ENCODE measurements at places on chromosomes 4 and X.

DNA sequence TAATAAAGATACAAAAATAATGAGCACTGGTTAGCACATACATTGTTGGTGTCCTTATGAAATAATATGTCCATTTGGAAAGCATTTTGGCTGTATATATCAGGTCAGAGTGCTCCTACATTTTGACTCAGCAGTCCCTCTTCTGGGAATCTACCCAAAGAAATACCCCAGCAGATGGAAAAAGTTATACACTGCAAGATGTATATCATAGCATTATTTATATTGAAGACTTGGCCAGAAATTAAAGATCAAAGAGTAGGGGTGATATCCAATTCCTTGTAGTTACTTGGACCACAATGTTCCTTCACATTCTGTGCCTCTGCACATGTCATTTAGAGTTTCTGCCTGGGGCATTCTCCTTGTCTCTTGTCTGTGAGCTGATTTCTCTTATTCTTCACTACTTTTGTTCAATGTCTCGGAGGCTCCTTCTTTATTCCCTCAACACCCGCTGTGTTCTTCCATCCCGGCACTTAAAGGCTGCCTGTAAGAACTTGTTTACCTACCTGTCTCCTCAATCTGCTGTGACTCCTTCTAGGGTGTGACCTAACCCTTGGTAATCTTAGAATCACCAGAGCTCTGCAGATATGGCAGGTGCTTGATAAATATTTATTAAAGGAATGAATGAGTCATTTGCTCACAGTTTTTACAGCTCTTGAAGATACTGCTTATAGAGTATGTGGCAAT, 3.1 kb upstream of the TSPAN5 start:
- no peak for DNase-seq

DNA sequence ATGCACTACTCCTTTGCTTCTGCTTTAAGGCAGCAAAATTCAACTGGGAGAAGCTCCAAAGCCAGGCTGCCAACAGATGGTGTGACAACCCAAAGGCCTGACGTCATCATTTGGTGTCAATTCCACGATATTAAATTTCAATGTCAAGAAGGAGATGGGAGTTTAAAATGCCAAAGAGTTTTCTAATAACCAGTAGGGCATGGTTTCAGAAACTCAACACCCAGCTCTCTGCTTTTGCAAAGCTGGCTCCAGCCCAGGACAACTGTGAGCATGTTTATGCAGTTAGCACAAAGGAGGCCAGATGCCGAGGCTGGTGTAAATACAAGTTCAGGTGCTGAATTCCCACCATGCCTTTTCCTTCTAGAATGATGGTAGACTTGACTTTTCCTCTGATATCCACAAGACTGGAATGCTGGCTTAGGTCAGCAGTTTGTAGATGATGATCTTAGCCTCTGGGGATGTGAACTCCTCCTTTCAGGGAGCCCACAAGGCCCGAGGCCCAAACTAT, 67.3 kb downstream of the AFAP1 start:
- DNase-seq = no peak

GRCh38 chrX:139290310-139290709, 240.2 kb upstream of the F9 start:
- DNase-seq = no peak

GRCh38 chrX:19097553-19098283, 24.6 kb downstream of the ADGRG2 start:
- no peak for DNase-seq

DNA sequence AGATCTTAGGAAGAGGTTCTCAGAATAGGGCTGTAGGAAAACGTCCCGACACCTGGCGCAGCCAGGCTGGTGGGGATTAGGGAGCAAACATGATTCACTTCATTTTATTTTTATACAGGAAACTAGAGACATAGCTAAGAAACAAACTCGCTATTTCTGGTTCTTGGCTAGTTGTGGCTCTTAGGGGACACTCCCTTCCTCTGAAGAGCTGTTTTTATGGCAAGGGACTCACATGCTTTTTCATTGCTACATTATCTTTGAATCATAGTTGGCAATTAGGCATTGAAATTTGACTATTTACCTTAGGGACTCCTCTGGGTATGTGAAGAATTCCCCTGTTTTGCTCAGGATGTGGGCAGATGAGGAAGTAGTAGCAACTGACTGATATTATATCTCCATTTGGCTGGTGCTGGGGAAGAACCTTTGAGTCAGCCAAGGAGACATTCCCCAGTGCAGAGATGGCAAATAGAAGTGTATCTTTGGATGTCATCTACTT, 174.5 kb downstream of the SMIM20 start:
- no peak for DNase-seq

- no peak for DNase-seq
Measured at GRCh38 chrX:153477901-153478300, 7.5 kb upstream of the HAUS7 start.

DNA sequence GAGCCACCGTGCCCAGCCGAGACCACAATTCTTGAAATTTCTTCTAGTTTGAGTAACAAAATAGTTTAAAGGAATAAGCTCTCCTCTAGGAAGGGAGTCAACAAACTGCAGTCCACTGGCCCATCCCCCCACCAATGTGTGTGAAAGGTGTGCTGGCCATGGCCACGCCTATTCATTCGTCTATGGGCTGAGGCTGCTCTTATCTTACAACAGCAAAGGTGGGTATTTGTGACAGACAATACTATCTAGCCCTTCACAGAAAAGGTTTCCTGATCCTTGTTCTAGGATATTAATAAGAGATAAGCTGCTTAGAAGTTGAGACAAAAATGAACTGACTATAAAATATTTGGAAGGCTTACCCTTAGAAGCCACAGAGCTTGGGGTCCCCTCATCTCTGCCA, 41.2 kb downstream of the BEND2 start:
- no peak for DNase-seq

- DNase-seq = no peak
Measured at GRCh38 chr4:52999626-53000025, 137.5 kb downstream of the RASL11B start.

- DNase-seq = no peak
Measured at GRCh38 chr4:5503336-5503936, 204.9 kb downstream of the EVC2 start.

DNA sequence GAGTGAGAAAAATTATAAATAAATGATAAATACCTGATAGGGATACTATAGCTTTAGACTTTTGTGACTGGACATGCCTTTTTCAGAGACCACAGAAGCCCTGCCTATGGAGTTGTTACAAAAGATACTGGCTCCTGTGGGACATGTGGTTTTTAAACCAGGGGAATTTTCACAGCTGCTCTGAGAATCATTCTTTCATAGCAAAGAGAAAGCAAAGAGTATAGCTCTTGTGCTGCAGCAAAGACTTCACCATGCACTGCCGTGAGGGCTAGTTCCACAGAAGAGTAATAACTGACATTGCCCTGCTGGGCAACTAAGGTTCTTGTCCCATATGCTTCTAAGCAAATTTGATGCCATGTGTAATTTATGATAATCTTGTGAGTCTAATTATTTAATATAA, 98.2 kb downstream of the MAPK10 start:
- DNase-seq = no peak

DNA sequence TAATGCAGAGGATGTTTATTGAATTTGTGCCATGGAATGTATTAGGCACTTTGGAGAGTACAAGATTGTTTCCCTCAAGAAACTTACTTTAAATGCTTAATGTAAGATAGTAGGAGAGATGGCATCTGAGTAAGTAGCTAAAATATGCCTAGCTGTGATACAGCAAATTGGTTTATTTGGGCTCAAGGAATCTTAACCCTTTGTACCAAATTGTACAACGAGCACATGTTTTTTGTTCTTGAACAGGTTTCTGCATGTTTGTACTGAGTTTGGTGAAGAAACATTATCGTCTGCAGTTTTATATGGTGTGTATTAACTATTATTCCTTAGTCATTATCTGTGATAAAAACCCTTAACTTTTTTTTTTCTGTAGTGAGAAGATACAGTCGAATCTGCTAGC, 48.6 kb downstream of the CDS1 start:
- no peak for DNase-seq

DNA sequence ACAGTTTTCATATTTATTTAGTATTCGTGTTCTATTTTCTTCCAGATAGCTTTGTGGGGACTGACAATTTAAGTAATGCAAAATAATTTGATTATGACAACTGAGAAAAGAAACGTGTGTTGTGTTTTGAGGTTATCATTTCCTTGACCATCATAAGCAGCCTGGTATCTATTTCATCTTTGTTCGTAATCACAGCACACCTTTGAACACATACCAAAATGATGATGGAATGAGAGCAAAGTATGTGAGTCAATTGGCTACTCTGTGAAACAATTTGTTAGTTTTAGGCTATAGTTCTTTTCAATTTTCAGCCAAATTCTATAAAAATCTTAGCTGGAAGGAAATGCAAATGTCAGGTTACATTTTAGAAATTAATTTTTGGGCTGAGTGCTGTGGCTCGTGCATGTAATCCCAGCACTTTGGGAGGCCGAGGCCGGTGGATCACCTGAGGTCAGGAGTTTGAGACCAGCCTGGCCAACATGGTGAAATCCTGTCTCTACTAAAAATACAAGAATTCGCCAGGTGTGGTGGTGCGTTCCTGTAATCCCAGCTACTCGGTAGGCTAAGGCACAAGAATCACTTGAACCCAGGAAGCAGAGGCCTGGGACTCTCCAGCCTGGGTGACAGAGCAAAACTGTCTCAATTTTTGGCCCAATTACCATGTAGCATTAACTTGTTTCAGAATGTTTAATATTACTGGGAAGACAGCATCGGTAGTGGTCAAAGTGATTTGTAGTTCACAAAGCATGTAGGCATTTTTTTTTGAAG, 1.1 kb upstream of the DUSP21 start:
- DNase-seq = no peak

GRCh38 chr4:166230841-166231240, 357.8 kb downstream of the TLL1 start:
- DNase-seq = no peak

Measured in SK-MEL-5 (cell line).